H9 (cell line): ENCODE measurements at places on chromosomes 13 and 19. TPM values are rescaled to one million over a fixed set of nuclear protein-coding genes. Genes with fewer than 3 reads are reported as not detected.

The ZNF480 gene
- 39.2 and 42.5 TPM in 2 replicates for total RNA-seq

DNA sequence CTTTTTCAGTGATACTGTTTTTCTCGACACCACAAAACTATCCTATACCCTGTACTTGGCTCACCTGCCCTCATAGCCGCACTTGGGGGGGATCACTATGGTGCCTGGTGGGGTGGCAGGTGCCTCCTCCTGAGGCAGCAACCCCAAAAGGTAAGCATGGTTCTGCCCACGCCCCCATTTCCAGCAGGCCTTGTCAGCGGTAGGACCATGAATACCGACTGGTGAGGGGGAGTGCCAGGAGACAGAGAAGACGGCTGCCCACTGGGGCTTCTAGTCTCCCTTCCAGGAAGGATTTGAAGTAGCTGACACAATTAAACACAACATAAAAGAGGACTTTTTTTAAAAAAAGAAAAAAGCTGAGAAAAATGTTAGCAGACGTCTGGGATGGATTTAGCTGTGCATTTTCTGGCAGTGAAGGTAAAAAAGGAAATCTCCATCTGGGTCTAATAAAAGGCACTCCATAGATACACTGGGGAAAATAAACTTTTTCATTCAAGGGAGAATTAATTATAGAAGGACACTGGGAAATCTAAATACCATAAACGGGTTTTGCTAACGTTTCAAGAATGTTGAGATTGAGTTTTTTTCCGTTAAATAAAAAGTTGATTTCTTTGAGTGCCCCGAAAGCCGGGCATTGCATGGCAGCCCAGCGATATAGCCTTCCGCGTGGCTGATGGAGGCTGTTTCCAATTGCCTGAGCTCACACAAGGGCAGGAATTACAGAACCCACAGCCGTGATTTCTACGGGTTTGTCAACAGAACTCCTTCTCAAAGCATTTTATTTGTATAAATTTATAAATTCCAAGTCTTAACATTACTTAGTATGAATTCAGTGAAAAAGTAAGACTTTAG, 45.1 kb downstream of the ATP11A start:
- DNase-seq = no peak

The IQCN gene
- 0.39 and 0.48 TPM in 2 replicates for total RNA-seq

GRCh38 chr13:23386533-23386932, 47.0 kb downstream of the SACS start:
- DNase-seq = no peak

The ZNF681 gene
- total RNA-seq = 10.4 and 12.5 TPM in 2 replicates

DNA sequence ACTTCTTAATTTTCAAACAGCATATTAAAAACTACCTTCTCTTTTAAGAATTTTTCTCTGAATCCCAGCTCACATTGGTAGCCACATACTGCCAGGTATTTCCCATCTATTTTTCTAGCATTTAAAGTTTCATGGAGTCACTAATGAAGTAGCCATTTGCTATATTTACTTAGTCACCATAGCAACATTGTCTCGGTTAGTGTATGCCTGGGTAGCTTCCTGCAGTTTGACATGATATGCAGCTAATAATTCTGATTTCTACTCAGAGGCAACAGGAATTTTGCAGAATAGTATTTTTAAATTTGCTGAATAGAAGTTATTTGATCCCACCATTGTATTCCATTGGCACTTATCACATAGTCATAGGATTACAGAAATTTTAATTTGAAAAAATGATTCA, 30.9 kb upstream of the KCTD4 start:
- DNase-seq = no peak

The LPAR2 gene
- 49.5 and 51.8 TPM in 2 replicates for total RNA-seq
